ENCODE measurements at places on chromosomes 7 and 10.
A peak's percentile ranks its signal among the peaks of the same experiment; 100 is the strongest.

DNA sequence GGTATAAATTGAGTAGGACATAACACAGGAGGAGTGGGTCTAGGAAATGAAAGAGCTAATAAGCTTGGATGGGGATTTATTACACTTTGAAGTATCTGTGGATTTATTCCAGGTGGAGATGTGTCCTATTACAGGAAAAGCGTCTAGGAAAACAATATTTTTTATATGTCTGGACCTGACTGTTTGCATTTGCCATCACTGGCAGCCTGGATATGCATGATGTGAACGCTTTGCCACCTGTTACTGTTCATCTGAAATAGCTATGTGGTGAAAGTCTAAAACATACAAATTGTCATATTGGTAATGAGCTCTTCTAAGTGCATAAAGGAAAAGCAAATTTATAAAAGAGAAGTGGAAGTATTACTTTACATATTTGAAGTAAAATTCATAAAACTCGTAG, 31.6 kb upstream of the AGMO start:
- no peak for DNase-seq

- no peak for DNase-seq
These were observed 122.7 kb downstream of the TRRAP start for GRCh38 chr7:99000904-99001465.

GRCh38 chr7:146119002-146119401, 2.4 kb downstream of the CNTNAP2 start:
- DNase-seq: no peak

GRCh38 chr10:90718182-90718581, 139.7 kb downstream of the HTR7 start:
- DNase-seq: no peak

DNA sequence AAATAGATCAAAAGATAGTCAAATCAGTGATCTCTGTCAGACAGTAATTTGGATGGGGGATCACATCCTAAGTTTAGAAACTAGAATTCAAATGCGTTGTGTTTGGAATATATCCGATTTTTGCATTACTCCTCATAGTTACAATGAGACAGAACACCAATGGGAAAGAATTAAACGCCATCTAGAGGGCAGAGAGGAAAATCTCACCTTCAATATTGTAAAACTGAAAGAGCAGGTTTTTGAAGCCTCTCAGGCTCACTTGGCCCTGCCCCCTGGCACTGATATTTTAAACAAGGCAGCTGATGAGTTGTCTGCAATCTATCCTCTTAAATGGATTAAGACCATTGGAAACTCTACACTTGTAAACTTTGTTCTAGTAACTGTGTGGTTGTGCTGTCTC, 17.7 kb downstream of the FRG2B start:
- DNase-seq: peak; percentile 33

DNA sequence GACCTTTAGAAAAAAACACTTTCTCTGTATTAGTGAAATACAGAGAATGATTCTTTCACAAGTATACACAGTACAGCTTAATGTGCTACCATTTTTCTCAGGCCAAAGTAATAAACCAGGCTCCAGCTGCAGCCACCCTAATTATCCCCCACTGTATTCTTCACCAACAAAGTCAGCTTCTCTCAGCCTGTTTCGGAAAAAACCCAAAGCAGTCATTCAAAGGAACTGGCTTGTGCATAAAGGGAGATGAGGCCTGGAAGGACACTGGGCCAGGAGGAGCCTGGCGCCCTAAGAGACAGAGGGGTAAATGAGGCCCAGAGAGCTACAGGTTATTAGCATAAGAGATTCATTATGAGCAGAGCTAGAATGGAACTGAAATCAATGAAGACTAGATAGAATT, 9.2 kb downstream of the USP54 start:
- no peak for DNase-seq

DNA sequence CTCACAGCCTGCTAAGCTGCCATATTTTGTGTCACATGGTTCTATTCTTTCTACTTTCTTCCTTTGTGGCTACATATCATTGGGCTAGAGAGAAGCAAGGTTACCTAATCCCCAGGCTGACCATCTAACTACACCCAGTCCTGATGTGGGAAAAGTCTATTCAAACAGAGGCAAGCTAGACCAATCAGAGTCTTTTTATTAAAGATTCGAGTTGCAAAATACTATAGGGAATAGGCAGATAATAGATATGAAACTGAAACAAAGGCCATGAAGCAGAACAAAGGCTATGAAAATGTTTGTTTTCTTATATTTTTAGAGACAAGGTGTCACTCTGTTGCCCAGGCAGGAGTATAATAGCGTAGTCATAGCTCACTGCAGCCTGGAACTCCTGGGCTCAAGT, 36.7 kb downstream of the MTERF1 start:
- DNase-seq: no peak

GRCh38 chr7:147498081-147498480, 1092.5 kb upstream of the C7orf33 start:
- DNase-seq: no peak

DNA sequence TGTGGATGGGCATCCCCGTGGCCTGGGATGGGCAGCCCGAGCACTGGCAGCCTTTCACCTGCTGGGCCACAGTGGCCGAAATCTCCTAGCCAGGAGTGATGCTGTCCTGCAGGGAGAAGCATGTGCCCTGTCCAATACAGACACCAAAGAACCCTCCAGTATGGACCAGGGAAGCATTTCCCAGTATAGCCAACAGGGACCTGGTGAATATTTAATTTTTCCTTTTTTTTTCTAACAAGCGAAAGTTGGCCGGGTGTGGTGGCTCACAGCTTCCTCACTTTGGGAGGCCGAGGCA, 11.0 kb downstream of the IMPDH1 start:
- no peak for DNase-seq

DNA sequence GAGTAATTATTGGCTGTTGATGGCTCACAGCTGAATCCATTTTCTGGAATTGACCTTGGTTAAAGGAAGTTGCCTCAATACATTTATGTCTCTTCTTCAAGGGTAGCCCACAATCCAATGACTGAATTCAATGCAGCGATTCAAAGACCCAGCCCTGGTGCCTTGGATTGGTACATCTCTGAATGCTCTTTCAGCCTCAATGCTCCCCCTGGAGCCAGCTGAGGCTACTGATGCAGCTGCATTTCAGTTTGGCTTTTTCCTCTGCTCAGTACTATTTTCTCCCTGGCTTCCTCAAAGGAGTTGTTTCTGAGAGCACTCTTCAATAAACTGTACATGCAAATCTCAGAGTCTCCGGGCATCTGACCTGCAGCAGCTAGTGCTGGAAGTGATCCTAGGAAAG, 633 bp upstream of the EBLN1 start:
- no peak for DNase-seq

- no peak for DNase-seq
These were observed 32.8 kb upstream of the VIPR2 start for GRCh38 chr7:159177284-159177953.

DNA sequence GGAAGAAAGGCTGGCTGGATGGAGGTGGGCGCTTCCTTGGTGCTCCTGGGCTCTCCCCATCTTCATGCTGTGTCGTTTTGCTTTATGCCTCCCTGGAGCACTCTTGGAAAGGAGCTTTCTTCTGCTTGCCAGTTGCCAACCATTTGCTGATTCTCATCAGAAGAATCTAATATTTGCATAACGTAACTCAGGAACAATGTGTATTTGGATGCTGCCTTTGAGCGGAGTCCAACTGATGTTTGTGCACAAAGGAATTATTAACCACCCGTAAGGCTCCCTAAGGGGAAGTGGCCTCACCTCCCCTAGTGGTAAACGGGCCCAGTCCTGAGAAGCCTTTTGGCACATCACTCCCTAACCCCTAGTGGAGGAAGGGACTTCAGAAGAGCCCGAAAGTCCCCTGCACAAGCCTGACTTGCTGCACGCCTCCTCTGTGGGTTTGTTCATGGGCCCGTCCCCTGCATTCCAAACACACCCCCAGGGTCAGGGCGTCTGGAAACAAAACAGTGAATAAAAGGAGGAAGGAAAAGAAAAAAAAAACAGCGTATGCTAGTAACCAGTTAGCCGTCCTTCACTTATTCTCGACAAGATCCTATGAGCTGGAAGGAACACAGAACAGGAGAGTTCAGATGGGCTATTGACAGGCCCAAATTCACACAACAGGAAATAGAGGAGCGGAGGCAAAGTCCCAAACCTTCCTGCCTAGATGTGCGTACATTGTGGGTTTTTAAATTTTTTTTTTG, 602.2 kb downstream of the LRMDA start:
- DNase-seq: no peak

DNA sequence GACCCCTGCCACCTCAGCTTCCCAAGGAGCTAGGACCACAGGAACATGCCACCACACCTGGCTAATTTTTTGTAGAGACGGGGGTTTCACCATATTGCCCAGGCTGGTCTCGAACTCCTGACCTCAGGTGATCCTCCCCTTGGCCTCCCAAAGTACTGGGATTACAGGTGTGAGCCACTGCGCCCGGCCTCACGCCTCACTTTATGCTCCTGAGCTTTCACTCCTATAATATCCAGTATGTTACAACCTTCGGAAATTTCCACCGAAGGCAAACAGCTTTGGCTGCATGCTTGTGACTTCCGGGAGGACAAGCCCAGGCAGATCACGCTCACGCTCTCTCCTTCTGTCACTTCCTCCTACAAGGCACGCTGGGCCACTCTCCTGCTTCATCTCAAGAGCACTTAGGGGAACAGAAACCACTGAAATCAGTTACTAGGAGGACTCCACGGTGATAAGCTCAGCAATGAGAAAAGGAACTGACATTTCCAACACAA, 4.4 kb upstream of the MAD1L1 start:
- DNase-seq: no peak

DNA sequence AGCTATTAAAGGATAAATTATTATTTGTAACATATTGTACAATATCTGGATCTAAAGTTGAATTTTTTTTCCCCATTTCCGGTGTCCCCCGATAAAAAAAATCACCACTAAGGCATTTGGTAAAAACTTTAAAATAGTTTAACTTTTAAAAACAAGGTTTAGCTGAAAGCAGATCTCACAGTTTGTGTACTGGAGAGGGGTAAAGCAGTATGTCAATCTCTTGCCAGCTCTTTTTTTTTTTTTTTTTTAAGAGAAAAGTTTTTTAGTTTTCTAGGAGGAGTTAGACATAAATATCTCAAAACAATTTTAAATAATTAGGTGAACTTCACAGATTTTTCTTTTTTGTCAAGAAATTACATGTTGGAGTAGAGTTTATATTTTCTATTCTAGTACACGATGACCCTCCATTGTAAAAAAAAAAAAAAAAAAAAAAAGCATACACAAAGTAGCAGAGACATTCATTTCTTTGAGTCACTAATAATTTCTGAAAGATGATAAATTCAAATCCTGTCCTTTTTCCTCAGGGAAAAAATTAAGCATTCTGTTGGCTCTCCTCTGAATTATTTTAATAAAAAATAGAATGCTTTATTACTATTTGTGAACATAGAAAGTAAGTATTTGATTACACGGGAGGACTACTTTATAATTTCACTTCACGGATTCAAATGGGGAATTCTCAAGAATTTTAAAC, 1.9 kb upstream of the HBP1 start:
- peak; percentile 38 for DNase-seq

DNA sequence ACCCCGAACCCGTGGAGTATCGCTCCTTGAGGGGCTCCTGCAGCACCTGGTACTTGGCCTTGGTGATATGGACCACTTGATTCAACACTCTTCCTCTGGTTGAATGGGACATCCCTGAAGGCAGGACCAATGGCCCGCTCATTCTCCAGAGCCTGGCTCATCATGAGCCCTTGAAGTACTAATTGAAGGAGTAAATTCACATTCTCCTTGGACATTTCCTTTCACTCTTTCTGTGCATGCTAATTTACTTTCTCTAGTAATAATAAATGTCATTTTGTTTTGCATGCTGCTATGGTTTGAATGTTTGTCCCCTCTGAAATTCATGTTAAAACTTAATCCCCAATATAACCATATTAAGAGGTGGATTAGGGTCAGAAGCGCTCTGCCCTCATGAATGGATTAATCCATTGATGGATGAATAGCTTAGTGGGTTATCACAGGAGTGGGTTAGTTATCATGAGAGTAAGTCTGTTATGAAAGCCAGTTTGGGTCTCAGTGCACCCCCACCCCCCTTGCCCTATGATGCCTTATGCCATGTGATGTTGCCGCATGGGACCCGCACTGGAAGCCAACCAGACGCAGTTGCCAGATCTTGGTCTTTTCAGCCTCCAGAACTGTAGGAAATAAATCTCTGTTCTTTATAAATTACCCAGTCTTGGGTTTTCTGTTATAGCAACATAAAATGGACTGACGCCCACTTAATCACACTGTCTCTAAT, 23.8 kb downstream of the FGFBP3 start:
- no peak for DNase-seq

GRCh38 chr7:42272793-42273665, 36.0 kb upstream of the GLI3 start:
- DNase-seq: no peak

GRCh38 chr7:40489844-40490602, 355.2 kb downstream of the SUGCT start:
- DNase-seq: no peak

- DNase-seq: no peak
These were observed 24.5 kb downstream of the LRRC4 start for GRCh38 chr7:128006550-128007302.

- DNase-seq: no peak
These were observed 22.6 kb upstream of the DLG5 start for GRCh38 chr10:77949167-77949566.

DNA sequence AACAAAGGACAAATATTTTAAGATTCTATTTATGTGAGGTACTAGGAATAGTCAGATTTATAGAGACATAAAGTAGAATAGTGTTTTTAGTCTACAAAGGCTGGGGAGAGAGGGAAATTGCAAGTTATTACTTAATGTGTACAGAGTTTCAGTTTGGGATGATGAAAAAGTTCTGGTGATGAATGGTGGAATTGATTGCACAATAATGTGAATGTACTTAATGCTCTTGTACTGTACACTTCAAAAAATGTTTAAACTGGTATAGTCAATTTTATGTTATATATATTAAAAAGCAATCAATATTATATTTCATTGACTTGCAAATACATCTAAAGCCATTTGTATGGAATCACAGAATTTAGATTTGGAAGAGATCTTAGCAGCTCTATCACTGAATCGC, 213.4 kb downstream of the PPP1R3A start:
- DNase-seq: no peak

GRCh38 chr10:79069325-79070080, 737 bp downstream of the ZMIZ1 start:
- peak; percentile 70 for DNase-seq

GRCh38 chr10:112689327-112690072, 242.5 kb downstream of the VTI1A start:
- DNase-seq: no peak

DNA sequence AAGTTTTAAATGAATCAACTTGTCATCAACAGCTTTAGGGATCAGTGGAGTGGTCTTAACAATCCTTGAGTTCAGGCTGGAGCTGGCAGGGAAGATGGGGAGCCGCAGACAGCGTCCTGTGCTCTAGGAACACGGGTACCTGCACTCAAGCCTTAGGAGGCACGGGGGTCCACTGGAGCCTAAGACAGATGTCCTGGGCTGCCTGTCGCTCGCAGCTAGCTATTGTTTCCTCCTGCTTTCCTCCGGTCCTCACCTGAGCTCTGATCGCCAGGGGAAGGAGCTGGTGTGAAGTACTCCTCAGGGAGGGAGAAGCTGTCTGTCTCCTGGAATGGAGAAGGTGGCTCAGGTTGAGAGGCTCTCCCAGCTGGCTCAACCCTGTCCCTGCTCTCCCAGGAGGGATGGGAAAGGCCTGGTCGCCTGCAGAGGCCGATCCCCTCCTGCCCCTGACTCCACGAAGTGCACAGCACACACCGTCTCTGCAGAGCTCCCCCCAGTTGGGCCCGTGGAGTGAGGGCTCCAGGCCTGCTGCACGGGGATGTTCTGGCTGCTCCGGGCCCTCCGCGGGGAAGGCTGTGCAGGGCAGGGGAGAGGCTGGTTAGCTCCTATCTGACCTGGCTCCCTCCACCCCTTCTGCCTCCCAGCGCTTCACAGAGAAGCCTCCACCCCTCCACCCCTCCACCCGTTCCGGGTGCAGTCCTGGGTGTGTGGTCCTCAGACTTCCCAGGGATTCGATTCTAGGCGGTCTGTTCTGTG, 14.5 kb upstream of the PYROXD2 start:
- DNase-seq: no peak

Measured in NCI-H1417 (cell line).